CD4-positive, CD25-positive, alpha-beta regulatory T cell (primary cell): ENCODE measurements at places on chromosomes 1 and 21.

GRCh38 chr1:60880202-60880601 lies 202.2 kb upstream of the NFIA start:
- DNase-seq, result no peak

GRCh38 chr1:182676274-182676673 lies 8.1 kb downstream of the RGS8 start:
- no peak for DNase-seq

GRCh38 chr1:33249422-33249821 lies 6.9 kb upstream of the ZNF362 start:
- no peak for DNase-seq

- DNase-seq, result no peak
These were observed 46.6 kb downstream of the FCRL5 start for GRCh38 chr1:157505481-157506272.

GRCh38 chr1:15848929-15849774 lies 1.6 kb downstream of the SPEN start:
- peak; percentile 50 for DNase-seq

GRCh38 chr1:56123826-56124225 lies 455.5 kb downstream of the PLPP3 start:
- DNase-seq, result no peak

- DNase-seq, result no peak
These were observed 5.2 kb downstream of the ALG14 start for GRCh38 chr1:95067568-95067967.

- no peak for DNase-seq
These were observed 15.6 kb downstream of the HLX start for GRCh38 chr1:220894924-220895256.

- DNase-seq, result no peak
These were observed 62.8 kb downstream of the SLC66A1 start for GRCh38 chr1:19374926-19375325.

GRCh38 chr1:209803568-209803967 lies 2.4 kb downstream of the IRF6 start:
- no peak for DNase-seq

GRCh38 chr1:178684542-178685000 lies 40.5 kb upstream of the RALGPS2 start:
- DNase-seq, result no peak

DNA sequence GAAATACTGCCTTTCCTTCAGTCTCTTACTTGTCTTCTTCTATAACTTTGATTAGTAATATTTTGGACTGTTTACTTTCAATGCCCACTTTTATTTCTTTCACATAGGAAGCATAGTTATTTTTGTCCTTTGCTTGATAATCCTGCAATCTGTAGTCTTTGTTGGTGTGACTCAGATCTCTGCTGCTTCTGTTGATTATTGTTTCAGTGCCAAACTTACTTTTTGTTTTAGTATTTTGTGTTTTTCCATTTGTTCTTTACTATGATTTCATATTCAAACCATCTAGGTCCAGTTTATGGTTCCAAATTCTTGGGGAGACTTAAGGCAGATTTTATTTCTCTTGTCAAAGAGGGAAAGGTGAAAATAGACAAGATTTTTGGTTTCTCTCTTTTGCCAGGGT lies 399.9 kb downstream of the HLX start:
- no peak for DNase-seq

- DNase-seq, result no peak
These were observed 15.2 kb downstream of the TFAP2E start for GRCh38 chr1:35588197-35588910.

- no peak for DNase-seq
These were observed 20.7 kb downstream of the LRRC8D start for GRCh38 chr1:89841507-89841906.

- DNase-seq, result no peak
These were observed 128.0 kb upstream of the DPYD start for GRCh38 chr1:98048751-98049325.

GRCh38 chr1:5645135-5645399 lies 347.2 kb downstream of the NPHP4 start:
- no peak for DNase-seq

DNA sequence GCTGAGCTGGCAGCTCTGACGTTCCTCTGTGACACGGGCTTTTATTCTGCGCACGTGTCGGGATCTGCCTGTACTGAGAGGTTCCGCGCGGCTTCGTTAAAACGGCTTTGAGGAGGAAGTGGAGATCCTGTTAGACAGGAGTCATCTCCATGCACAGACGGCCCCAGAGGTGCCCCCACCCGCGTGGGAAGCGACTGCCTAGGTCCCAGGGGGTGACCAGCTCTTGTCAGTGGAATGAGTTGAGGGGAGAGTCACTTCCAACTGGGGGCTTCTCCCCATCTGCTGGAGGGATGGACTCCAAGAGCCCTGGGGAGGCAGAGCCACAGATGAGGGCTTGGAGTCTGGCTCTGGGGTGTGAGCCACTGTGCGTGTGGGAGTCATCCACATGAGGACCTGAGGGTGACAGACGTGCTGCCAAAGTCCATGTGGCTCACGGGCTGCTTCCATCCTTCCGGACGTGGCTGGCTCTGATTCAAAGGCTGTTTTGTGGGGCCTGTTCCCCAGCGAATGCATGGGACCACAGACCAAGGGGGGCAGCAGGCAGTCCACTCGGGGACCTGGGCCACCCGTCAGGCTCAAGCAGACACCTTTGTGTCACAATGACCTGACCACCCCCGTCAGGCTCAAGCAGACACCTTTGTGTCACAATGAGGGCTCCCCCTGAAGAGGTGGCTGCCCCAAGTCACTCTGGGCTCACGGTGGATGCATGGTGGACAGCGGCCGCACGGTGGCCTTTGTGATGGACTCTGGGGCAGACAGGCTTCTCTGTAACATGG lies 26.8 kb downstream of the PTTG1IP start:
- no peak for DNase-seq

DNA sequence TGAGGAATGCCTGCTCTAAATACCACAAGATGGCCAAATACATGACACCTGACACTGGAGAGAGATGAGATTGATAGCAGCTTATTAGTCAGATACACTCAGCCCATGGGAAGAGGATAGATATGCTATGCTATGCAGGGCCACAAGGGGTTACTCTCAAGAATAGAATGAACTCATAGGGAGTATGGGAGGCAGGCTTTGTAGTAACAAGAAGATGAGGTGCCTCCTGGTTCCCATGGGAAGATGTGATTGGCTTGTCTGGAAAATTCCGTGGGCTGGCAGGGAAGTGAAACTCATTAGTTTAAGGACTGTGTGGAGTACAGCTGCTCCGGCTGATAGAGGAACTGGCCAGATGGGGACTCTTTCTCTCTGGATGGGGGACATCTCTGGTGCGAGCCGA lies 16.5 kb downstream of the CCDC30 start:
- DNase-seq, result peak; percentile 3

GRCh38 chr1:221625026-221625425 lies 116.9 kb downstream of the DUSP10 start:
- DNase-seq, result no peak

GRCh38 chr1:33338440-33339211 lies 17.7 kb upstream of the A3GALT2 start:
- no peak for DNase-seq

DNA sequence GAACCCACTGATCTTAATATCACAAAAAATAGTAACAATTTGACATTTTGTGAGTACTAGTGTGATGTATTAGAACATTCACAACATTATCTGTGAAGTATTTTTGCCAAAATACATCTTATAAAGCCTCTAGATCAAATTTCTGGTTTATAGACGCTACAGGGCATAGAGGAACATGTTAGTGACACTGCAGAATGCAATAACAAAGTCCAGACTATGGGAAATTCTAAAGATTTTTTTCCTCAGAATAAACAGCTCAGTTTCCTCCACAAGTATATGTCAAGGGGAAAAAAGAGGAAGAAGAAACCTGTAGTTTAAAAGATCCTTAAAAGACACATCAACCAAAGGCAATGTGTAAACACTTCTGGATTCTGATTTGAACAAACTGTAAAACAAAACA lies 26.4 kb upstream of the MROH9 start:
- DNase-seq, result no peak

DNA sequence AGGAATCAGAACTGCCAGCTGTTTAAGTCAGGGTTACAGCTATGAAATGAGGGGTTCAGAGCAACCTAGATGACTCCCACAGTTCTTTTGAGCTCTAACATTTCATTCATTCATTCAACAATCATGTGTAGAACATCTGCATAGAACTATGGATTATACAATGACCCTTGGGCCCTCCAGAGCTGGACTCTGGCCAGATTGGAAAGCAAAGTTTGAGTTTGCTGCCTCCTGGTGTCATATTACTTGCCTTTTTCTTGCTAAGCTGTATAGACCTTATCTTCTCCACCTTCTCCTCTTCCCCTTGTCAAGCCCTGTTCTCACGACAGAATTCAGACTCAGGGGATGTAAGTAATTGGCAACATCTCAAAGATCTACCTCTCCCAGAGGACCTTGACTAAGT lies 4.0 kb downstream of the CASQ2 start:
- no peak for DNase-seq

DNA sequence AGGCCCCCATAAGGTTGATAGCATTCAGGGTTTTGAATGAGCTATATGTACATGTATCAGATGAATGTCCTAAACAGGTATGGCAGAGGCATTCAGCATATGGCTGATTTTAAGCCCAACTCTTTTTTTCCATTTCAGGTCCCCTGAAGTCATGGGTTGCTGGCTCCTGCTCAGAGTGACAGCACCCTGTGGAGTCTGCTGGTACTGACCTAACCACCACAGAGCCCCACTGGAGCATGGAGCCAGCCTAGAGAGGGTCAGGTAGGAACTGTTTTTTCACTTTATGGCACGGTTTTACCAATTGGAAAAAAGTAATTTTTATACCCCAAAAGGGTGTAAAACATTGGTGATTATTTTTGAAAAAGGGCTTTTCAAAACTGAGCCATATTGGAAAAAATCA lies 82.5 kb upstream of the MPC2 start:
- DNase-seq, result no peak

- DNase-seq, result no peak
These were observed 41.0 kb downstream of the DEGS1 start for GRCh38 chr1:224223819-224224714.

- DNase-seq, result peak; percentile 74
These were observed 21.3 kb downstream of the RRP1 start for GRCh38 chr21:43810505-43811261.

DNA sequence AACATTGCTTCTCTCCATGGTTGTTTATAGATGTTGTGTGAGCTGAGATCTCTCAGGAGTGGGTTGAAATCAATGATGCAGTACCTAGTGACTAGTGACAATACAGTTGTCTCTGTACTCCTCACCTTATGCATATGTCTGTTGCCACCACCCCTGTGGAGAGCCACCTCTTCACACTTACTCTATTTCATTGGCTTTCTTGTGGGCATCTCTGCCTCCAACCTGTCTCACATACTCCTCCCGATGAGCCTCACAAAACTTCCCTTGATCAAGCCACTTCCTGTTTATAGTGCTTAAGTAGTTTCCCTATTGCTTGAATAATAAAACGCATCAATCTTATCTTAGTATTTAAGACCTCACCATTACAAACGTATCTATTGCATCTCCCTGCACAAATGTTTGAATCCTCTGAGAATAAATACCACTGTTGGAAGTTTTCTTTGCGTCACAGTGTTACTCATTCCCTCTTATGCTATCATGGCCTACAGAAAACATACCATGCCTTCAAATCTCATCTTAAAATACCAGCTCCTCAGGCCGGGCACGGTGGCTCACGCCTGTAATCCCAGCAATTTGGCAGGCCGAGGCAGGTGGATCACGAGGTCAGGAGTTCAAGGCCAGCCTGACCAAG lies 54.7 kb upstream of the GREM2 start:
- DNase-seq, result no peak

GRCh38 chr1:7334475-7335035 lies 436.5 kb upstream of the VAMP3 start:
- DNase-seq, result no peak

DNA sequence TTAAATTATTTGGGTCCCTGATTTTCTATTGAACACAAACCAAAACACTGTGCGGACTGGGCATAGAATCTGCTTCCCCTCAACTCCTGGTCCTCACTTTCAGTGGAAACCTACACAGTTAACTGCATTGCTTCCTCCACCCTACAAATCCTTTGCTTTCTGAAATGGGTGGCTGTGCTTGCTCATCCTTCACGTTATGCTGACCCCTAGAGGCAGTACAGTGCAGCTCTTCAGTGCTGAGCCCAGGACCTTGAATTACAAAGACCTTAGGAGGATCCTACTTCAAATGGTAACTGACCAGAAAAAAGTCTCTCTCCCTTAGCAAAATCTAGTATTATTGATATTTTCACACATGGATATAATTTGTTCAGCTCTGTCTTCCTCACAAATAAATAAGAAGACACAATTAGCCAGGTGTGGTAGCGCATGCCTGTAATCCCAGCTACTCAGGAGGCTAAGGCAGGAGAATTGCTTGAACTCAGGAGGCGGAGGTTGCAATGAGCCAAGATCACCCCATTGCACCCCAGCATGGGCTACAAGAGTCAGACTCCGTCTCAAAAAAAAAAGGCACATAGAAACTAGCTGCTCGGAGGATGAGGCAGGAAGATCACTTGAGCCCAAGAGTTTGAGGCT lies 63.4 kb upstream of the L1TD1 start:
- no peak for DNase-seq

- no peak for DNase-seq
These were observed 286.7 kb downstream of the BACH1 start for GRCh38 chr21:29585462-29585861.

DNA sequence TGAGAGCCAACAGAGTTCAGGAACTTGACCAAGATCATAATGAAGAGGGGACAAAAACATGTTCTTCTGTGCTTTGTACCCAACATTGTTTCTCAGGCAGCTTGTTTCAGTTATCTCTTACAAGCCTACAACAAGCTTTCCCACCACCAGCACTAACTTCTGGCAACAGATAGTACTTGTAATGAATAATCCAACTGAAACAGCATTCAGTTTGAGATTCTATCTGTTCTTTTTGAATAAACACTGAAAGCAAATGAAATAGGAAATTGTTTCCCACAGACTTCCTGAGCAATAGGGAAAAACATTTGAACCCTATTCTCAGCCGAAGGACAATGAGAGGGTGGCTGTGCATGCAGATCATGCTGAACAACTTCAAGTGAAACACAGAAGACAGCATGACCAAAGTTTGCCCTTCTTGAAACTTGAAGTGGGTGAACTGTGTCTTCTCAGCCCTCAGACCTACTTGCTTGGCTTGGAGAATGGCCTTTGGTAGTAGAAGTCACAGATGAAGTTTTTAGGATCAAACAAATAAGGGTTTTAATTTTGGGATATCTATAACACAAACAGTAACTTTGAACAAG lies 11.2 kb upstream of the HOOK1 start:
- no peak for DNase-seq

DNA sequence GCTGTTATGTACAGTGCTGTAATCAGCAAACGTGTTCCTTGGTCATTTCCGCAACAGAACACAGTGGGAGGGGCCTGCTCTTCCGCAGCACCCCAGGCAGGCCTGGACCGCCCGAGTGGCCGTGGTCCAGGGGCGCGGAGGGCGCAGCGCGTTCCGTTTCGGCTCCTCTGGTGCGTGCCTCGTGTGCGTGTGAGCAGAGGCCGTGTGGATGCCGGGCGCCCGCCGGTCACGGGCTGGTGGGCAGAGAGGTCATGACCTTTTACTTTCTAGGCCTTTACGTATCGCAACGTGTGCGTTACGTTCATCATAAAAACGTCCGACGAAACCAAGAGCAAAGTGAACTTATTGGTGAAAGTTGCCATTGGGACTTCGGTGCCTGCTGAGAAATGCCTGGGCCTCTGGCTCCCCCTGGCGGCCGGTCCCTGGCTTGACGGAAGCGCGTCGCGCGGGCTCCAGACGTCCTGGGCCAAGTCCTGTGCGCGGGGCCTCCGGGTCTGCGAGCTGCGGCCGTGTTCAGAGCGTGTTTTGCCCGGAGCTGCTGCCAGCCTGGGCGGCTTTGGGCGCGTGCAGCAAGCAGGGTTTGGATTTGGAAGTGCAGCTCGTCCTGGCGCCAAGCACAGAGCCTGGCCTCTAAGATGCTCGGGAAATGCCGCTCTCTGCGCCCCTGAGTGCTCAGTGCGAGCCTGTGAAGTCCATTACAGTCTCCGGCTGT lies 34.4 kb downstream of the COL18A1 start:
- DNase-seq, result peak; percentile 80
